Cardiac muscle cell (in vitro differentiated cells and primary cell): ENCODE measurements at places on chromosomes 11 and 22.

GRCh38 chr11:78138694-78139421, 568 bp downstream of the ALG8 start:
- H3K27me3 ChIP-seq = no peaks in the 10 kb centered on the region
- H3K36me3 ChIP-seq = no peaks in the 10 kb centered on the region
- peak overlapping the region; percentile 86 for H3K27ac ChIP-seq

DNA sequence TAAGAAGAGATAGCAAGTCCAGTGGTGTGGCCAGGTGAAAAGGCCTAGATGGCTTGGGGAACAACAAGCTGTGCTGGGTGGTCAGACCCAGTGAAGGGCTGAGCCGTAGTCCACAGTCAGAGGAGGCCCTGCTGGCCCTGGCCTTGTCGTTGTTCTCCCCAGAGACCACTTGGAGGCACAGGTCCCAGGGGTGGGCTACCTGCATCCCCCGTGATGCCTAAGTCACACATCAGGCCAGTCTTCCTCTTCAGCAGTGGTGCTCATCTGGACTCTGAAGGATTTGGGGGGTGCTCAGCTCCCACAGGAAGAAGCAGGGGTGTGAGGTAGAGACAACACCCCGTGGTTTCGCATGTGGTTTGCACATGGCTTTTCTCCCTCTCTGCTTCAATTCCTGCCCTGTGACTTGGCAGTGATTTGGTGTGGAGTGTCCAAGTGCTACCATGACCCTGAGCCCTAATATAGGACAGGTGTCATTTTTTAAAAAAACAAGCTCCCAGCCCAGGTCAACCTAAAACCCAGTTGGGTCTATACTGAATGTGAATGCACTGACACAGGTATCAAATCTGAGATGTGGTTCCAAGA, 51.0 kb downstream of the ALX4 start:
- H3K27ac ChIP-seq = no peak overlapping the region
- H3K27me3 ChIP-seq = no peaks in the 10 kb centered on the region
- no peak for DNase-seq
- H3K36me3 ChIP-seq = no peaks in the 10 kb centered on the region
- H3K4me3 ChIP-seq = no peak overlapping the region

DNA sequence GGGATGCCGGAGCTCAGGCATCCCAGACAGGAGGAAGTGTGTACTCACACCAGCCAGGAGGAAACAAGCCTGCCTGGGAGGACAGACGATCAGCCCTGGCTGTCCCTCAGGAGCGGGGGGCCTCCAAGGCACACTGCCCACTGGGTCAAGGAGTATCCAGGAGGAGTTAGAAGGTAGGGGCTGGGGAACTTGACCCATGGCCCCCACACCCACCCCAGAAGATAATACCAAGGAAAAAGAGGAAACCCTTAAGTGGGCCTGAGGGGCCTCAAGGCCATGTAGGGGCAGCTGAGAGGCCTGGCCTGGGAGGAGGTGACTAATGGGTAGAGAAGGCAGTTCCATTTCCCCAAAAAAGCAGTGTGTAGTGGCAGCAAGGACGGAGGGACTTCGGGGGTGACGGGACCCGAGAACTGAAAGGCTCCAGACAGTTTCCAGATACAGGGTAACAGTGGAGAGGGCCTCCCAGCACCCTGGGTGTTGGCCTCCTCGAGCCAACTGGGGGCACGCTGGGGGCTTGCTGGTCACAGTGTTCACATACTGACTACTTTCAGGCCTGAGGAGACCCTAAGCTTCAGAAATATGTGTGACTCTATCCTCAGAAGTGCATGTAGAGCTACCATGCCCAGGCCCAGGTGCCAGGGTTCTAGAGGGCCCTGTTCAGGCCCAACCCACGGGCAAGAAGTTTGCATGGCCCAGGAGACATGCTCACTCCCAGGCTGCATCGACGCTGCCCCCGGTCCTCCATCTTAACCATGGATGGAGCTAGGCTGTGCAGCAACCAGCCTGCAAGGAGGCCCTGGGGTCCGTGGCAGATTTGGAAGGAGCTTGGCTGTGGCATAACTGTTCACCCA, 75.7 kb upstream of the PITPNB start:
- peaks cover 19% of the 10 kb centered on the region for H3K4me1 ChIP-seq
- H3K4me3 ChIP-seq = no peak overlapping the region
- H3K27ac ChIP-seq = peak overlapping the region; percentile 51
- no peak for DNase-seq

- no peak for DNase-seq
- H3K4me1 ChIP-seq = peaks cover 3% of the 10 kb centered on the region
- H3K27me3 ChIP-seq = no peaks in the 10 kb centered on the region
- no peak overlapping the region for H3K27ac ChIP-seq
Measured at GRCh38 chr11:102471474-102471873, 18.9 kb upstream of the TMEM123 start.

DNA sequence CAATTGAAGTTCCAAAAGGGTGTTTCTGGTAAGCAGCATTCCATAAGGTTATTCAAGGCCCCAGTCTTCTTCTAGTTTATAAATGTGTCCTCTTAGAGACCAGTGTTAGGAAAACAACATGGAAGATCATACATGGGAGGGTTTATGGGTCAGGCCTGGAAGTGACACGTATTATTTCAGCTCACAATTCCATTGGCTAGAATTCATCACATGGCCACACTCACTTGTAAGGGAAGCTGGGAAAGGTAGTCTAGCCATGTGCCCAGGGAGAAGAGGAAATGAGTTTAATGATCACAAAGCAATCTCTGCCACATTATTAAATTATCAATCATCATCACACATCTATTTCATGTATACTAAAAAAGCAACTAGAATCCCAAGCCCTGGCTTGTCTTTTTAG, 181.7 kb upstream of the TBCEL start:
- H3K27me3 ChIP-seq = no peaks in the 10 kb centered on the region
- no peak for DNase-seq
- H3K27ac ChIP-seq = no peak overlapping the region
- H3K4me3 ChIP-seq = no peak overlapping the region

DNA sequence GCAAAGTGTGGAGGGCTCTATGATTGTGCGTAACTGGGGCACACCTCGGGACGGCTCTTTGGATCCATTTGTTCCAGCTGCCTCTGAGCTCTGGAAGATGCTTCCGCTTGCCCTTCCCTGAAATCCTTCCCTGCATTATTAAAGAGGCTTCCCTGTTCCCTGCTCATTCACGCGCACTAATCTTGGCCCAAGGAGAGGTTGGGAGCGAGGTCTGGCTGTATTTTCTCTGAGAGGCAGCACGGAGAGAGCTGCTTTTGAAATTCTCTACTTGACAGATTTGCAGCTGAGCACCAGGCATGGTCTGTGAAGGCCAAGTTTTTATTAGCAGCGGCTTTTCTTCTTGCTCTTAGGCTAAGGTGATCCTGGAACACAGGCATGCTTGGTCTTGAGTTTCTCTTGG, 94.8 kb upstream of the NTM start:
- H3K27me3 ChIP-seq = no peaks in the 10 kb centered on the region
- H3K4me1 ChIP-seq = no peaks in the 10 kb centered on the region
- no peak overlapping the region for H3K4me3 ChIP-seq
- no peaks in the 10 kb centered on the region for H3K36me3 ChIP-seq
- DNase-seq = no peak
- peak overlapping the region; percentile 56 for H3K27ac ChIP-seq

- peak; percentile 61 for DNase-seq
- H3K27ac ChIP-seq = peak overlapping the region; percentile 94
- H3K4me1 ChIP-seq = peaks cover 32% of the 10 kb centered on the region
- peaks cover 12% of the 10 kb centered on the region for H3K27me3 ChIP-seq
Measured at GRCh38 chr22:49966774-49967705, 6.5 kb downstream of the PIM3 start.
